ENCODE measurements at places on chromosomes 1 and 21.

DNA sequence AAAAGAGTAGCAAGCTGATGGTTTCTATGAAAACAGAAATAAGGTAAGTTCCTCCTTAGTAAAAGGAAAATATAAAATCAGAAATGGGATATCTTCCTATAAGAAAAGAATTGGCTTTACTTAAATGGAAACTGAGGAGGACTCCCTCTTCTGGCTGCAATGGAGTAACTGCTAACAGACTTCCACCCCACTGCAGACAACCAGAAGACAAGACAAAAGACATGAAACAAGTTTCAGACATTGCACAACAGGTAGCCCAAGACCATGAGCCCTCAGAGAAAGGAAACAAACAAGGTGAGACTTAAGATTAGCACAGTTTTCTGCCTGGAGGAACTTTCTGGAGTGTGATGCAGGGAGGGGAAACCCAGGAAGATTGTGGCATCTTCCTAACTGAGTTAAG is 17.0 kb upstream of the OLFML2B start:
- no peak for DNase-seq

DNA sequence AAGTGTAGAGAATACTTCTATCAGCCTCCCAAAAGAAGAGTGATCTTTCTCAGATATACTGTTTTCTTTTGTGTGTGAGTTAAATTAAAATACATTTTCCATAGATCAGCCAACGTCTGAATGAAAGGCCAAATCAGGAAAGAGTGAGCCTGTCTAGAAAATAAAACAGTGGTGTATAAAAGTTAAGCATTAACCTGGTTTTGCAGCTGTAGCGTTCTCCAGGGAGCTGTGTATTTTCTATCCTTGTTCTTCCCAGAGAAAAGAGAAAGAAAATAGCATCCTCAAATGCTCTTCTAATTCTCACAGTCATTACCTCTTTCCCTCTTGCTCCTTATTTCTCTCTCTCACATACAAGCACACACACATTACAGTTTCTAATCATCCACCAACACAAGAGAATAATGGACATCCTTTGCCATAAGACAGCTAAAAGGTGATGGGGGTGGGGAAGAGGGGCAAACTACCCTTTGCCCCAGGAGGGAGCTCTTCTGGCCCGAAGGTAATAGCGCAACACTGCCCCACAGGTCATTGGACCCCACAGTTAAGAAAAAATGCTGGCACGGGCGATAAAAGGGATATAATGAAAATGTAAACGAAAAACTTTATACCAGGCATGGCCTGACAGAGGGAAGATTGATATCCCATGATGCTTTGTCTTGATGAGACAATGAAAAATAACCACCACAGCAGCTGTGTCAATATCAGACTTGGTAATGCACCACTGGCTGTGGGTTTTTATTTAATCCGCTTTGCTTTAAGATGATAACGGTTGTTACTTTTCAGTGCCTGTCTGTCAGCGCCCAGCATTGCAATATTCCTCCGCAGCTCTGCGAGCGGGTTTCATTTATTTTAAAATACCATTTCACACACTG is 150.3 kb downstream of the NUF2 start:
- no peak for DNase-seq

DNA sequence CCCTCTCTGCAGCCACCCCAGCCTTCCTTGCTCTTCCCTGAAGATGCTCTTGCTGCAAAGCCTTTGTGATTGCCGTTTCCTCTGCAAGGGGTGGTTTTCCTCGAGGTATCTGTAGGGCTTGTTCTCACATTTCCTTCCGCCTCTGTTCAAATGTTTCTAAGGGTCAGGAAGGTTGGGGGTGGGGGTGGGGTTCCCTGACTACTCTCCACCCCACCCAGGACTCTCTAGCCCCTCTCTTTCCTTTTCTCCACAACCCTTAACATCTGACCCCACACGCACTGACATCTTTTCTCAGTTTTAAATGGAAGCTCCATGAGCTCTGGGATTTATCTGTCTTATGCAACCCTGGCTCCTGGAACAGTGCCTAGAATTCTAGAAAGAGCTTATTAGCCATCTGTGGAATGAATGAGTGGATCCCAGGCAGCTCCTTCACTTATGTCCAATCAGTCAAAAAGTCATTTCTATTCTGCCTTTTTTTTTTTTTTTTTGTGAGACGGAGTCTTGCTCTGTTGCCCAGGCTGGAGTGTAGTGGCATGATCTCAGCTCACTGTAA is 27.3 kb upstream of the ZNF362 start:
- DNase-seq, result peak; percentile 90

DNA sequence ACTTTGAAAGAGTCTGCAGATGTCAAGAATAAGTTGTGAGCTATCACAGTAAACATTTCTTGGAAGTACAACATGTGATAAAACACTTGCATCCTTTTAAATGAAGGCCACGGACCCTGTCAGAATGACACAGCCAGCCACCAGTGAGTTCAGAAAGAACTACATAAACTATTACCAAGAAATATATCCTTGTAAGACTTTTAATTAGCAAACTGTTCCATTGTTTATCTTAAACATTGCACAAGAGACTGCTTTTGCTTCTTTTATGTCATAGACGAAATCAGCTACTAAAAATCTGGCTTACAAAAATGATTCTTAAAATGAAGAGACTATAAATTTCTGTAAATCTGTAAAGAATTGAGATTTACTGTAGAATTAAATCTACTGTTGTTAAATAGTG is 17.9 kb downstream of the LRRC7 start:
- DNase-seq, result no peak

DNA sequence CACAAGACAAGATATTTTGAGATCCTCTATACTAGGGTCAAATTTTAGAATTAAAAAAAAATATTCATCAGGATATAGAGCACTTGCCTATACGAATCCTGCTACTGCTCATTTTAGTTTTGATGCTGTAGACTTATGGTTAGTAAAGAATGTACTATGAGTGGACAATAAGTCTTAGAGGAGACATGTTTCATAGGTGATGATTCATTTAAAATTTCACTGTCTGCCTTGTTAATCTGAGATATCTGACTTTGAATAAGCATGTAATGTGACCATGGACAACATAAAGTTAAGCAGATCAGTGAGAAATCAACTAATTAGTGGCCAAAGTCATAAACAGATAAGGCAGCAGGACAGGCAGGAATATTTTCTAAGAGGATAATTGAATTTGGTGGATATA is 106.8 kb upstream of the HP1BP3 start:
- DNase-seq, result no peak

DNA sequence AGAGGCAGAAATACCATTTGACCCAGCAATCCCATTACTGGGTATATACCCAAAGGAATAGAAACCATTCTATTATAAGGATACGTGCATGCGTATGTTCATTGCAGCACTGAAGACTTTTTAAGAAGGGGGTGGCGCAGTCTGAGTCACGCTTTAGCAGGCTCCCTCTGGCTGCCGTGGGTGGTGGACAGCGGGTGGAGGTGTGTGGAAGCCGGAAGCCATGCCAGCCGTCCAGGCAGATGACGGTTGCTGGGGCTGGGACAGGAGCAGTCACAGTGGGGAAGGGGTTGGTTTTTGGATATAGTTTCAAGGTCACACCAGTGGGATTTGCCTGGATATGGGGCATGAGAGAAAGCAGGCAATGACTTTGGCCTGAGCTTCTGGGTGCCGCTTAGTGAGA is 270.5 kb downstream of the GRIK3 start:
- no peak for DNase-seq

DNA sequence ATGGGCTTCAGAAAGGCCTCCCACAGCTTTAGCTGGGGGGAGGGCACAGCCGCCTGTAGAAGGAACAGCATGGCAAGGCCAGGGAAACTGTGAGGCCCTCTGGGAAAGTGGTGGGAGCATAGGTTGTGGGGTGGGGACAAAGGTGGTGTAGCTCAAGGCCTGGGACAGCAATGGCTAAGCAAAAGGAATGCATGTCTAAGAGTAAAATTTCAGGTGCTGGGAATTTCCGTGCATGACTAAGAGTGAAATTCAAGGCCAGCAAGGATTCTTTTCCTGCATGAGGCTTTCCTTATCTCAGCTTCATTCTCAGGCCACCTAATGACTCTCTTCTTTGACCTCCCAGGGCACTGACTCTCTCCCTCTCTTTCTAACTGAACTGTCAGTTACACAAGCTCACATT is 86.5 kb upstream of the WNT4 start:
- DNase-seq, result no peak

DNA sequence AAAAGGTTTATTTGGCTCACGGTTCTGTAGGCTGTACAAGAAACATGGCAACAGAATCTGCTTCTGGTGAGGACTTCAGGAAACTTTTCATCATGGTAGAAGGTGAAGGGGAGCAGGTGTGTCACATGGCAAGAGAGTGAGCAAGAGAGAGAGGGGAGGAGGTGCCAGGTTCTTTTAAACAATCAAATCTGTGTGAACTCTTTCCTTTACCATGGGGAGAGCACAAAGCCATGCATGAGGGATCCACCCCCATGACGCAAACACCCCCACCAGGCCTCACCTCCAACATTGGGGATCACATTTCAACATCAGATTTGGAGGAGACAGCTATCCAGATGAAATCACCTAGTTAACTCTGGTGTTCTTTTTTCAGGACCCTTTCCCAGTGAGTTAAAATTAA is 103.6 kb downstream of the GALNT2 start:
- no peak for DNase-seq

- no peak for DNase-seq
Observed at GRCh38 chr21:45482899-45483821, 59.1 kb downstream of the SLC19A1 start.

GRCh38 chr1:20255666-20256065 is 35.0 kb upstream of the VWA5B1 start:
- peak; percentile 16 for DNase-seq

- no peak for DNase-seq
Observed at GRCh38 chr1:58948671-58949070, 164.8 kb upstream of the JUN start.

- DNase-seq, result no peak
Observed at GRCh38 chr21:38054334-38054733, 138.1 kb upstream of the KCNJ6 start.

- no peak for DNase-seq
Observed at GRCh38 chr1:29842130-29842529, 605.8 kb downstream of the PTPRU start.

GRCh38 chr1:150549496-150550221 is 451 bp downstream of the ADAMTSL4 start:
- DNase-seq, result no peak

DNA sequence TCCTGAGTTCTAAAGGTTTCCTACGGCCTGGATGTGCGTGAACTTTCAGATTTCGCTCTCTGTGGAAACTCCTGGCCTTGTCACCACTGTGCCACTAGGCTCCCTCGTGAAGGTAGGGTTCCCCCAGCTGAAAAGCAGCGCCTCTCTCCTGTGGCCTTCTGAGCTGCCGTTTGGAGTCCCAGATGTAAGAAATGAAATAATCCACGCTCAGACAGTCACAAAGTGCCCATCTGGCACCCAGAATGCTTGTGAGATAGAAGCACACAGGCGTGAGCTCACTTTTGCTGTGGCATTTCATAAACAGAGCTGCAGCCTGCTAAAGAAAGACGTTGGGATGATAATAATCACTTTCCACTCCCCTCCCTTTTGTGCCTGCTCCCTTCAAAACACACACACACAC is 65.8 kb downstream of the LMO4 start:
- DNase-seq, result no peak

- peak; percentile 67 for DNase-seq
Observed at GRCh38 chr1:12075195-12076114, 12.4 kb downstream of the TNFRSF8 start.

DNA sequence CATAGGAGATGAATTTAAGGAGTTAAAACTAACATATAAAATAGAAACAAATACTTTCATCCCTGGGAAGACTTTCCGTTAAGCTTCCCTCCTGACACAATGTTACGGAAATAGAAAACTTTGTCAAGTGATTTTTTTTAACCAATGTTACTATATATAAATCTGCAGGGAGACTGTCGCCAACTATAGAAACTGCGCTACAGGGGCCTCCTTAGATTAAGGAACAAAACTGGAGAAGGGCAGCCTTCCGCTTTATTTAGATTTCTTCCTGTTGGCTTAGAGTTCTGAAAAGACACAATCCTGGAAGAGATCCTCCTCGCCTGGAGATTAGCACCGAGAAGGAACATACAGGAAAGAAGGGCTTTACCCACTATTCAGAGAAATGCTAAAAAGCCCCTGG is 1.5 kb downstream of the MGST3 start:
- DNase-seq, result no peak

DNA sequence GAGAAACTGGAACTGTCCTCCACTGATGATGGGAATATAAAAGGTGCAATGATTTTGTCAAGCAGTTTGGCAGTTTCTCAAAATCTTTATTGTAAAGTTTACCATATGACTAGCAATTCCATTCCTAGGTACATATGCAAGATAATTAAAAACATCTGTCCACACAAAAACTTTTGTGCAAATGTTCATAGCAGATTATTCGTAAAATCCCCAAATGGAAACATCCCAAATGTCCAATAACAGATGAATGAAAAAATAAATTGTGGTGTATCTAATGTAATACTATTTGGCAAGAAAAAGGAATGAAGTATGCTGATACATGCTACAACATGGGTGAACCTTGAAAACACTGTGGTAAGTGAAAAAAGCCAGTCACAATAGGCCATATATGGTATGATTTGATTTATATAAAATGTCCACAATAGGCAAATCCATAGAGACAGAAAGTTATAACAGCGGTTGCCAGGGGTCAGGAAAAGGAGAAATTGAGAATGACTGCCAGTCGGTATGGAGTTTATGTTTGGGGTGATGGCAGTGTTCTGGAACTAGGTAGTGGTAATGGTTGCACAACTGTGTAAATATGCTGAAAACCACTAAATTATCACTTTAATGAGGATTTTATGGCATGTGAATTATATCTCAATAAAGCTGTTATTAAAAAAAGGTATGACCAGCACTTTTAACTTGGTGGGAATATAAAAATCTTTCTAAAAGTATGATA is 81.7 kb upstream of the BEND5 start:
- peak; percentile 84 for DNase-seq

DNA sequence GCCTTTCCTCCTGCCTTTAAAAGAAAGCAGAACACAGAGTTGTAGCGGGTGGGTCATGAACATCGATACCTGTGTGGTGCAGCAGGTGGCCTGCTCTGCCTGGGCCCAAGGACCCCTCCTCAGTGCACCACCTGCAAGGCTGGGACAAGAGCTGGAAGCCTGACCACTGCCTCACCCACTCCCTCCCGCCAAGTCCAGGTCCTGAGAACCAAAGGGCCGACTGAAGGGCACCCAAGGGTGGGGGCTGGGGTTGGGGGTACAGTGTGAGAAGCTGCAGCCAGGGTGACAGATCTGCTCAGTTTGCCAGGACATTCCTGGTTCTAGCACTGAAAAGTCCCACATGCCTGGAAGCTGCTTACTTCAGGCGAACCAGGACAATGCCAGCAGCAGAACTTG is 36.1 kb downstream of the NTPCR start:
- no peak for DNase-seq

GRCh38 chr1:111275079-111275478 is 15.6 kb upstream of the CHIA start:
- DNase-seq, result peak; percentile 2

All from fibroblast of skin of left quadriceps (primary cell).